LNCaP clone FGC (cell line): ENCODE measurements at places on chromosomes 6 and 20.
A peak's percentile ranks its signal among the peaks of the same experiment; 100 is the strongest.

DNA sequence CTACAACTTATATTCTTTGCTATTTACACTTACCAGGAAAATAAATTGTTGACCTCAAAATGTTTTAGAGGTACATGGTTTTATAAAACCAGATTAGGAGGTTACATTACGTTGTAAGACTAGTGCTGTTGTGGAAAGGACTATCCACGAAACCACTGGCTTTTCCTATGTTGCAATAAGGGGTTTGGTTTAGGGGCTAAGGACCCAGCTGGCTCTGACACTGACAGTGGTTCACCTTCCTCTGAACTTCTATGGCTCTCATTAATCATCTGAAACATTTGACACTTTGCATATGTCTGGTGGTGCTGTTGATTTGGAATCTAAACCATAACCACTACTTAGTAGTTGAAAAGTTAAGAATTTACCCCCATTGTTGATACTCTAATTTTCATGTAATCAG, 186.7 kb downstream of the NKAIN2 start:
- no peak for DNase-seq

- DNase-seq: no peak
These were observed 122.0 kb upstream of the NRSN1 start for GRCh38 chr6:24004062-24004461.

GRCh38 chr20:54152227-54153040, 21.4 kb downstream of the CYP24A1 start:
- DNase-seq: no peak

GRCh38 chr6:11062715-11063114, 18.6 kb upstream of the ELOVL2 start:
- DNase-seq: no peak

DNA sequence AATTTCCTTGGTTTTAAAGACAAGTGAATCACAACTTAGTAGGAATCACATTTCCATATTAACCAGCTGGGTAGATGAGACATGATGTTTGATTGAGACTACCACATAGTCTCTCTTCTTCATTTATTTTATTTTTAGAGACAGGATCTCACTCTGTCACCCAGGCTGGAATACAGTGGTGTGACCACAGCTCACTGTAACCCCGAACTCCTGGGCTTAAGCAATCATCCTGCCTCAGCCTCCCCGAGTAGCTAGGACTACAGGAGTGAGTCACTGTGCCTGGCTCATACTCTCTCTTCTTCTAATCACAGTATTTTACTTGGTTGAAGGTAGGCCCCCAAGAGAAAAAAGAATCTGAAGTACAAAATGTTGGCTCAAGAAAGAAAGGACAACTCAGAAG, 80.2 kb upstream of the ASF1A start:
- DNase-seq: no peak

- DNase-seq: no peak
These were observed 256.6 kb downstream of the KHDC1L start for GRCh38 chr6:72968704-72969103.

GRCh38 chr6:139625081-139625939, 250.9 kb upstream of the CITED2 start:
- DNase-seq: no peak

- no peak for DNase-seq
These were observed 9.9 kb upstream of the C6orf141 start for GRCh38 chr6:49540614-49541013.

GRCh38 chr6:163950159-163950558, 535.6 kb downstream of the QKI start:
- no peak for DNase-seq

DNA sequence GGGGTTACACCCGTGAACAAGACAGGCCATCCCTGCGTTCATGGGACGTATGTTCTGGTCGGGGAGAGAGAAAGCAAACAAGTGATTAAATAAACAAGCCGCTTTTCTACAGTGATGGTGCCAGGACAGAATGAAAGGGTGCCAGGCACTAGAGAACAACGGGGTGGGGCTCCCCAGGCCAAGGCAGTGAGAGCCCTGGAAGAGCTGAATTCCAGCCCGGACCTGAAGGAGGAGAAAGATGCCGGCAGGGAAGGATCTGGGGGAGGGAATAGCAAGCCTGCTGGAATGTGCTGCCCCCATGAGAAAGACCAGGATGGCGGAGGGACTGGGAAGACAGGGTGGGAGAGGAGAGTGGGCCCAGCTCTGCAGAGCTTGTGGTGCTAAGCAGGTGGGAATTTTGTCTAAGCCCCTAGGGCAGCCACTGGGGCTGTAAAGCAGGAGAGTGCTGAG, 7.5 kb downstream of the SNAI1 start:
- DNase-seq: no peak

- no peak for DNase-seq
These were observed 27.9 kb upstream of the ID1 start for GRCh38 chr20:31577194-31577593.

- DNase-seq: no peak
These were observed 36.0 kb upstream of the VSX1 start for GRCh38 chr20:25117990-25118389.

GRCh38 chr6:73391675-73392074, 3.0 kb upstream of the DDX43 start:
- no peak for DNase-seq

DNA sequence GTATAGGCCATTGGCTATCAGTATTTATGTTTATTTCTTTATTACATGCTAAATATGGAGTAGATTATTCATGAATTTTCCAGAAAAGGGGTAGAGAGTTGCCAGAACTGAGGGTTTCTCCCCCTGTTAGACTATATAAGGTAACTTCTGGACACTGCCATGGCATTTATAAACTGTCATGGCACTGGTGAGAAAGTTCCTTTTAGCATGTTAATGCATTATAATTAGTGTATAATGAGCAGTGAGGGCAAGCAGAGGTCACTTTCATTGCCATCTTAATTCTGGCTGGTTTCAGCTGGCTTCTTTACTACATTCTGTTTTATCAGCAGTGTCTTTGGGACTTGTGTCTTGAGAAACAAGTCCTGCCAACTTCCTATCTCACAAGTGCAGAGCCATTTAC, 220.0 kb upstream of the CNR1 start:
- no peak for DNase-seq

- DNase-seq: no peak
These were observed 247.6 kb downstream of the PKHD1 start for GRCh38 chr6:51839726-51840374.

GRCh38 chr20:60223174-60223573, 265.0 kb downstream of the CDH26 start:
- no peak for DNase-seq

DNA sequence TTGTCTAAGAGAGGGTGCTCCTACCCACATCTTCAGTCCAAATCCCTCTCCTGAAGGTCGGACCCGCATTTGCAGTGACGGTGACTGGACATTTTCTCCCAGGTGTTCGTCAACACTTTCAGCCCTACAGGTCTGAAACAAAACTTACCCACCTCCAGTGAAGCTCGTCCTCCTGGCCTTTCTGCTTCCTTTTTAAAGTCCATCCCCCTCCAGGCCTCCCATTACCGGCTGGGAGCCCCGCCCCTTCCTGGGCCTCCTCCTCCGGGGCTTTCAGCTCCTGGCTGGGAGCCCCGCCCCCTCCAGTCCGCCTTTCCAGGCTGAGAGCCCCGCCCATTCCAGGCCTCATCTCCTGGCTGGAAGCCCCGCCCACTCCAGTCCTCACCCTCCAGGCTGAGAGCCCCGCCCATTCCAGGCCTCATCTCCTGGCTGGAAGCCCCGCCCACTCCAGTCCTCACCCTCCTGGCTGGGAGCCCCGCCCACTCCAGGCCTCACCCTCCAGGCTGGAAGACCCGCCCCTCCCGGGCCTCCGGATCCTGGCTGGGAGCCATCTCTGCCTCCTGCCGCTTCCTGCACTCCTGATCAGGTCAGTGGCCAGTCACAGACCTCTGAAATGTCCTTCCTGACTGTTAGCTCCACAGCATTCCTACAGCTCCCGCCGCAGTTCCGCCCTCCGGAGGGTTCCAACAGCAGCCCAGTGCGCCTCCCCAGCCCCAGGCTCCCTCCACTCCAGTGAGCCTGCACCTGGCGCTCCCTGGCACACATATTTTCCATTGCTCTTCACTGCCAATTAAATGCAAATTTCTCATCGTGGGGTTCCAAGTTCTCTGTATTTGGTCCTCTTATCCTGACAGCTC, 98.5 kb downstream of the LY86 start:
- DNase-seq: peak; percentile 96

DNA sequence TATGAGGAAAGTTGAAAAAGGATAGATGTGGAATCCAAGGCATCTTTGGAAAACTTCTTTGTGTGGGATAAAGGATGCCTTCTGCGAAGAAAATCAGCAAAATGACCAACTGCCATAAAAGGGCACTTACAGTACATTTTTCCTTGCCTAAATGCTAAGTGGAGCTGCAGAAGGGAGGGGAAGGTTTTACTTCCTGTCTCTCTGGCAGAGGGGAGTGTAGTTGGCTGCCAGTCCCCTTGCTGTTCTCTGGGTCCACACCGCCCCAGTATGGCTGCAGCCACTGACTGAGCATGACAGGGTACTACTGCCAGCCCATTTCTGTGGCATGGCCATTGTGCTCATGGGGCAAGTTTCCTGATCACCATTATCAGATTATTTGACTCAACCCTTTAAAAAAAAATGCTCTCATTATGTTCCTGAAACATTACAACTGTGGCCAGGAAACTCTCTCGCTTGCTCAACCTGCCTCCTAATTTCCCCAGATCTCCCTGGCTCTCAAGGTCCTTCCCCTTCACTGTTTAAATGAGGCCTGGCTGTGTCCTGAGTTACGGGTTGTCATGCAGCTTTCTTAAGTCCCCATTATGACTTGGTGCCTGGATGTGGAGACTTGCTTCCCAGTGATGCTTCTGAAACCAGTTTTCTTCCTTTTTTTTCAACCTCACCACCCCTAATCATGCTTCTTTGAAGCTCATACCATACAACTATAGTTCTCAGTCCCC, 34.5 kb upstream of the FAM184A start:
- no peak for DNase-seq

GRCh38 chr20:58886546-58886945, 34.0 kb downstream of the GNAS start:
- DNase-seq: no peak

- no peak for DNase-seq
These were observed 88.1 kb downstream of the ERMARD start for GRCh38 chr6:169839493-169839892.

DNA sequence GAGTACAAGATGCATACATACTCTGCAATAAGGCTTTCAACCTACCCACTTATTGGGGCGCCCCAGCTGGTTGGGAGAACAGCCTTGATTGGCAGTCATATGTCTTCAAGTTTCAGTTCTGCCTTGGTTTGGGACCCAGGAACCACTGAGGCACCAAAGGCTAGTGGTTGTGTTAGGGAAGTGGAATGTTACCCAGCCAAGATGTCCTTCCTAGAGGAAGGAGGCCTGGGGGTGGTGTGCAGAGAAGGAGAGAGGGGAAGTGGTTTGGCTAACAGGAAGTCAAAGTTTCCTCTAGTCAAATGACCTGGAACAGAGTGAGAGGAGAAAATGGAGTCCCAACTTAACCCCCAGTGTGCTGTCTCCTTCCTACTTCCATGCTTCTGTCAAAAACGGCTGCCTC, 59.4 kb downstream of the CD164 start:
- no peak for DNase-seq

DNA sequence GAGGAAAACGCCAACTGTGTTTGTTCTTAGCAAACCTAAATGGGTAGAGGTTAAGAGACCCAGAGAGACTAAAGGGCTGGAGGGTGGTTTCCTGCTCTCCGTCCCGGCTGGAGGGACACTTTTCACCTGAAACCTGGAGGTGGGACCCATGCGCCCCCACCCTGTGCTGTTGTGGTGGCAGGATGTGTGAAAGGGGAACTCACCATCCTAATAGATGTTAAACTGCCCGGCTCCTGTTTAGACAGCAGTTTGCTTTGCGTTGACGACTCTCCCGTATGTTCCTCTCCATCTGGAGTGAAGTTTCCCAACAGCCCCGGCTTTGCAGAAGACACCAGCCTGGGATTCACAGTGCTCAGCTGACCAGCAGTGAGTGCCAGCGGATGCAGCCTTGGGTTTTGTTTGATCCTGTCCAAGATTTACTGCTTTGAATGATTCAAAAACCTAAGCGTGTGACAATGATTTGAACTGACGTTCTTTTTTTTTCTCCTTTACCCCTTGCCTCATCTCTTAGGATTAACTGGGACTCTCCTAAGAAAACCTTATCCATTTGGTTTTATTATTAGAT, 66.0 kb downstream of the CDH4 start:
- no peak for DNase-seq

GRCh38 chr6:106187424-106187982, 101.4 kb downstream of the PRDM1 start:
- DNase-seq: no peak

DNA sequence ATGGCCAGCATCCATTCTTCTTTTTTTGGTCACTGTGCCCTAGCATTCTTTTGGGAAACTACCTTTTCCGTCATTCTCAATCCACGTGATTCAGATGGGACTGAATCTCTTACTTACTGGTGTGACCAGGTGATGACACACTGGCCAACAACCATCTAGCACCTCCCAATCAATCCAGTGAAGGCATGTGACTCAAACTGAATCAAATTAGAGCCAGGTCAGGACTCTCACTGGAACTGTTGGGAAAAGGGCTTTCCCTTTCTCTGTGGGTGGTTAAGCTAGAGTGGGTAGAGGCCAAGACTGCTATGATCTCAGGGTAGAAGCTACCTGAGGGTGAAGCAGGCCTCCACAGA, 36.2 kb upstream of the ZMYND8 start:
- no peak for DNase-seq

- no peak for DNase-seq
These were observed 745.1 kb upstream of the MARCKS start for GRCh38 chr6:113112086-113112485.

DNA sequence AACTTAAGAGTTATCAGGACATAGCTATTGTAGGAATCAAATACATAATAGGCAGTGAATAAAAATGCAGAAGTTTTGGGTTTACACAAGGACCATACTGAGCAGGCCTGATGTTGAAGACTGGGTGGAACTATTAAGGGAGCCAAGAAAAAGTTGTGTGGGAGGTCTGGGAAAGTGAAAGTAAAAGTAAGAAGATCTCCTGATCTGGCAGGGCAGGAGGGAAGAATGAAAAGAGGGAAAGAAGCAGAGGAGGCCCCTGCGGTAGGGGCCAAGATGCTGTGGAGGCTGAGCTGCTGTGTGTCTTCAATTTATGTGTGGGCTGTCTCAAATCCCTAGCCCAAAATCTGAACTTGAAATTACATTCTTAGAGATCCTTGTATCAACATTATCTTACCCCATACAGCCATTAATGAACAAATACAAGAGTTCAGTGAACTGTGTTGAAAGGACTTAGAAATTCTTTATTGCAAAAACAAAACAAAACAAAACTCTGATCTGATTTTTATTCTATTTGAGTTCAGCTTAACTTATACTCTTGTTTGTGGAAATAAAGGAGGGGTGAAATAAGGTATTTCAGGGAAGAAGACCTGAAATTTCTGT, 1183.8 kb downstream of the HACE1 start:
- no peak for DNase-seq

GRCh38 chr20:43576108-43576507, 14.6 kb upstream of the IFT52 start:
- DNase-seq: no peak

- DNase-seq: no peak
These were observed 2.3 kb downstream of the RNF144B start for GRCh38 chr6:18389479-18389878.

- no peak for DNase-seq
These were observed 88.8 kb downstream of the INSM1 start for GRCh38 chr20:20456741-20457140.
